ENCODE measurements at places on chromosomes 6 and 20. TPM values are rescaled to one million over a fixed set of nuclear protein-coding genes. Genes with fewer than 3 reads are reported as not detected.

The DEFB124 gene
- total RNA-seq = not detected

The SLC32A1 gene
- not detected for total RNA-seq

The MTFR2 gene
- total RNA-seq = 0.26 TPM

The BCAS1 gene
- under 0.01 TPM for total RNA-seq

The VGLL2 gene
- total RNA-seq = not detected

The METTL24 gene
- 2.6 TPM for total RNA-seq

The BTNL2 gene
- total RNA-seq = not detected

Measured in fibroblast of lung (primary cell).